ENCODE measurements at places on chromosomes 4 and X.

DNA sequence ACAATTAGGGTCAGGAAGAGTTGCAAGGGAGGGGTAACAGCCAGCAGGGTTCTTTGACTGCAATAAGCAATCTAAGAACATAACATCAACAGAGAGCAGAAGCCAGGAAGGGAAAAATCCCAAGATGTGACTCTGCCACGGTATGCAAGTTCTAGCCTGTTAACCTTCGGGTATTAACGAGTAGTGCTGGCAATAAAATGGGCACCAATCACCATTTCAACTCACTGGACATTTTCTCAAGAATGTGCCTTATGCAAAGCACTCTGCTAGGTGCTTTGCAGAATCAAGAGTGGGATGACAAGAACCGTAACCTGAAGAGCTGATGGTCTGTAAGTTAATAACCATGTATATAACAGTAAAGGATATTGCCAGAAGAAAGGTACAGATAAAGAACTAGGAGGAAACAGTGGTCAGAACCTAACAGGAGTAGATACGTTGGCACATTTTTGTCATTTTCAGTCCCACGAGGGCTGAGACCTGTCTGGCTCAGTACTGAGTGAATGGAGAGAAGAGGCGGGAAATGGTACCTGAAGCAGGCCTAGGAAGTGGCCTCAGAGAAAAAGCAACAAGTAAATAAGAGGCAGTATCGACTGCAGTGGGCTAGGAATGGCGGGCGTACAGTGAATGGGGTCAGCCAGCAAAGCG, 2.7 kb downstream of the ELOVL6 start:
- no peak for DNase-seq

DNA sequence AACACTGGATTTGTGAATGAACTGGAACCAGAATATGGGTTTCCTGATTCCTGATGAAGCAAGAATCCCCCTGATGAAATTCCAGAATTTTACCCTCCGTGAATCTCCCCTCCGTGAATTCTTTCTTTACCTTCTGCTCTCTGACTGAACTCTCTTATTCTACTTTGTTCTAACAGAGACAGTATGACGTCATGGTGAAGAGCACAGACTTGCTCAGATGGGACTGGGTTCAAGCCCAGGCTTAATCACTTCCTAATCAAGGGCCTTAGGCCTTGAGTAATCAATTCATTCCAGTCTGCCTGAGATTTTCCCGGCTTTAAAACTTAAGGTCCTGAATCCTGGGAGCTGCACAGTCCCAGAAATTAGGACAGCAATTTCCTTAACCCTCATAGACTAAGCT, 64.5 kb downstream of the IQCM start:
- no peak for DNase-seq

- no peak for DNase-seq
Measured at GRCh38 chrX:40933706-40934425, 151.4 kb upstream of the USP9X start.

DNA sequence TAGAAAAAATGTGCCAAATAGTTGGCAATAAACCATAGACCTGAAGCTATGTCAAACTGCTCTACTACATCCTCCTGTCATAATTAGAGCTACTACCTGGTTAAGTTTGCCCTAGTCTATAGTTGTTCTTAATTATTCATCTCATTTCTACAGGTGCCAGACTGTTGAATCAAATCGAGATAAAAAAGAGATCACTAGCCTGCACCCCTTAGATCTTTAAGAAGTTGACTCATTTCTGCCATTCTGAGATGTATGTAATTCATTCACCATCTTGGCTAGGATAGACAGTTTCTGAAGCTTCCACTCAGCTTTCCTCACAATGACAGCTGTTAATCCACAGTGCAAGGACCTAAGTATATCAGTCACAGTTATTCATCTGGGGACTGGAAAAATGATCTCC, 452.1 kb upstream of the BOD1L1 start:
- no peak for DNase-seq

GRCh38 chr4:139800082-139800481, 134.5 kb downstream of the MGST2 start:
- no peak for DNase-seq

DNA sequence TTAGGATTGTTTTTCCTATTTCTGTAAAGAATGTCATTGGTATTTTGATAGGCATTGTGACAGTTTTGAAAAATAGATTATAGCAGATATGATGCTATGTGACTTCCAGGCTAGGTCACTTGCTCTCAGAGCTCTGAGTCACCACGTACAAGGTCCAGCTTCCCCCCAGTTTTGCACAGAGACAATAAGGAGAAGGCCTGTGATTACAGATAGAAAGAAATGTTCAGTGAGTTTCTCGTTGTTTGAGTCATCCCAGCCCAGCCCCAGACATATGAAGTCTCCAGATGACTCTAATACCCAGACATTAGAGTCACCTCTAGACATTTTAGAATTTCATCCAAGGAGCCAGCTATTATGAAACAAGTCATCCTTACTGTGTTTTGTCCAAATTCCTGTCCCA, 57.2 kb downstream of the MFAP3L start:
- DNase-seq, result no peak

GRCh38 chr4:10033191-10033881, 12.0 kb upstream of the SLC2A9 start:
- DNase-seq, result no peak

- DNase-seq, result no peak
Measured at GRCh38 chrX:123487236-123487635, 245.6 kb downstream of the THOC2 start.

GRCh38 chr4:13102092-13102742, 381.9 kb downstream of the RAB28 start:
- no peak for DNase-seq

DNA sequence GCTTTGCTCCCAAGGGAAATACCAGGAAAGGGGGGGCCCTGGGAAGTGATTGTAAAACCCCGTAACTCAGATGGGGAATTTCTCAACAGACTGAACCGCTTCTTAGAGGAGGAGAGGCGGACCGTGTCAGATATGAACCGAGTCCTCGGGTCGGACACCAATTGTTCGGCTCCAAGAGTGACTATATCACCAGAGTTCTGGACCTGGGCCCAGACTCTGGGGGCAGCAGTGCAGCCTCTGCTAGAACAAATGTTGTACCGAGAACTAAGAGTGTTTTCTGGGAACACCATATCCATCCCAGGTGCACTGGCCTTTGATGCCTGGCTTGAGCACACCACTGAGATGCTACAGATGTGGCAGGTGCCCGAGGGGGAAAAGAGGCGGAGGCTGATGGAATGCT, 1.0 kb downstream of the PNMA3 start:
- DNase-seq, result peak; percentile 26

DNA sequence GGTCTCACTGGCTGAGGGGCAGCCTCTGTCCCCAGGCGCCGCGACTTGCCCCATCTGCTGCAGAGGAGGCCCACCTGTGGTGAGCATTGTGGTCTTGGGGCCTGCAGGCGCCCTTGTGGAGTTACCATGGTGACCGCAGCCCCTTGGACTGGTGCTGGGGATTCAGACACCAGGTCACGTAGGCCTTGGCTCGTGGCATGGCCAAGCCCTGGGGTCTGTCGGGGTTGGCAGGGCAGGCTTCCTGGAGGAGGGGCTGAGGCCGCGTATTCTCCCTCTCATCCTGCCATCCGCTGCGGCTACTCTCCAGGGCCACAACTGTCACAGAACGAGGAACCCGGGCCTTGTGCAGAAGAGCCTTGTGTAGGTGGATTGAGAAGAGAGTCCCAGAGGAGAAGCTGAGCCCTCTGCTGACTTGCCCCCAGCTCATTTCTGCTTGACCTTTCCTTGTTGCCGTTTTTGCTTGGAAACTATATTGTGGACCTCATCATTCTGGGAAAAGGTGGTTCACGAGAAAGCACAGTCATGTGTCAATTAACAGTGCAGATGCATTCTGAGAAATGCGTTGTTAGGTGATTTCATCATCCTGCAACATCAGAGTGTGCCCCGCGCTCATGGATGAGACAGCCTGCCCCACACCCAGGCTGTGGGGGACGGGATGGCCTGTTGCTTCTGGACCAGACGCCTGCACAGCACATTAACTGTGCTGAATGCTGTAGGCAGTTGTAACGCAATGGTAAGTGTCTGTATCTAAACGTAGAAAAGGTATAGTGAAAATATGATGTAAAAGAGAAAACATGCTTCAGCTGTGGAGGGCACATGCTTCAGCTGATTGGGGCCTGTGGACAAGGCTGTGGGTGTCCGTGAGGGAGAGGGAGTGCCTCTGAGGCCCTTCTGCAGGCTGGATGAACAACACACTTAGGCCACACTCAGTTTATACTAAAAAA, 38.5 kb downstream of the TRMT44 start:
- DNase-seq, result no peak

DNA sequence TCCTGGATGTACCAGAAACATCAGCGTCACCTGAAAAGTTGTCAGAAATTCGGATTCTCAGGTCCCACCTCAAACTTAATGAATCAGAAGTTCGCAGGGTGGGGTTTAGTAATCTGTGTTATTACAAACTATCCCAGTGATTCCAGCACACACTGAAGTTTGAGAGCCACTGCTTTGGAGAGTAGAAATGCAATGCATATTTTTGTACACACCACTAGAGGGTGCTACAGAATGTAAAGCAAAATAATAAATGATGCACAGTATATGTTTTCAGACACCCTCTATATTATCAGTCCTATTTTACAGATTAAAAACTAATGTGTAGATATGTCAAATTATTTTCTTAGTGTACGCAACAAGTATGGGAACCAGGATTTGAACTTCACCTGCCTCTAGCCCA, 2.4 kb upstream of the MORF4L2 start:
- DNase-seq, result peak; percentile 39

GRCh38 chr4:38030023-38030422, 69.8 kb downstream of the PTTG2 start:
- no peak for DNase-seq

DNA sequence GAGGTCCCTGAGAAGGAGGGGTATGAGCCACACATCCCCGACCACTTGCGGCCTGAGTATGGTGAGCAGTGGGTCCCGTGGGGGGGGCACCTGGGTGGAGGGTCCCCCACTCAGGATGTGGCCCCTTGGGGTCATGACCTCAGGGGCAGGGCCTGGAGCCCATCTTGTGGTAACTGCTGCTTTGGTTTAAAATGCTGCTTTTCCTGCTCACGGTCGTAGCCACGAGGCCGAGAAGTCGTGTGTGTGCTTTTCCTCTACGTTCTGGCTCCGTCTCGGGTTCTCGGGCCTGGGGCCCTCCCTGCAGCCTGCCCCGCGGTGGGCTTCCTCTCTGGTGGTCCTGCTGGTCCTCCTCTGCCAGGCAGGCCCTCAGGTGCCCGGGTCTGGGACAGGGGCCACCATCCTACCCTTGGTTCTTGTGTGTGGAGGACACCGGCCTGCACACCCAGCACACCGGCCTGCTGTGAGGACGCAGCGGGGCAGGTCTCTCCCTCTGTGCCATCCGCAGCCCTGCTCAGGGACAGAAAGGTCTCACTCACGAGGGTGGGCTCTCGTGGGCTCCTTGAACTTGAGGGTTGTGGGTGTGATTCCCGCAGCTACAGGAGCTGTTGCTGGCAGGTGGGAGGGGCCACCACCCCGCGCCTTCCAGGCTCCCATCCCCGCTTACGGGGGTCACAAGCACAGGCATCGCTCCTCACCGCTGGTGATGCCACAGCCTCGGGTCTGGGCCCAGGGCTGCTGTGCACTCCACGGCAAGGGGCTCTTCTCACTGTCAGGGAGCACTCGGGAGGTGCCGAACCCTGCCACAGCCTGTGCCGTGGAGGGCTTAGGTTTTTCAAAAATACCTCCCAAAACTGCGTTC, 19.6 kb downstream of the UVSSA start:
- no peak for DNase-seq

DNA sequence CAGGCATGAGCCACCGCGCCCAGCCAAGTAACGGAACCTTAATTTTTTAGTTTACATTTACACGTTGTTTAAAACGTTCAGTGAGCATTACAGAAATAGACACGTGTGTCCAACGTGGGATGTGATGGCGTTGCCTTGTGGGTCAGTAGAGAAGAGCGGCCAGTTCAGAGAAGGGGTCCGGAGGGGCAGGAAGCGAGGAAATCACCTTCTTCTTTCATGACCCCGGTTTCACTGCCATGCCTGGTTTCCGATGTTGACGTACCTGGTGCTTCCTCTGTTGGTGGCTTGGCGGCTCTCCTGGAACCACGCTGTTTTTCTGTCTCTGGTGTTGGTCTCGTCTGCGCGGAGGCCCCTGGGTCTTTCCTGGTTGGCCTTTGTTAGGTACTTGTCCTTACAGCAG, 42.8 kb downstream of the PCGF3 start:
- no peak for DNase-seq

DNA sequence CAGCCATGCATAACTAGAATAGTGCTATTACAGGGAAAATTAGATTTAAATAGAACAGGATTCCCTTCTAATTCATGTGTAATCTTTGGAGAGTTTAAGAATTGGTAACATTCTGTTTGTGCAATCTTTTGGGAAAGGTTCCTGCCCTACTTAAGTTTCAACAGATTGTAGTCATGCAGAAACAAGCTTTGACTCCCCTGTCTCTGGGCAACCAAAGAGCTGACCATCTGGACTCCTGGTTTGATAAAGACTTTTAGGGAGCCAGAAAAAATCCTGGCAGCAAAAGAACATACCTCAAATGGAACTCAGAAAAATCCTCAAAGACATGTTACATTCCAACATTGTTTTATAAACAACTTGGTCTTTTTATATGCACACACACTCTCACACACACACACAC, 191.1 kb upstream of the NEIL3 start:
- DNase-seq, result no peak

DNA sequence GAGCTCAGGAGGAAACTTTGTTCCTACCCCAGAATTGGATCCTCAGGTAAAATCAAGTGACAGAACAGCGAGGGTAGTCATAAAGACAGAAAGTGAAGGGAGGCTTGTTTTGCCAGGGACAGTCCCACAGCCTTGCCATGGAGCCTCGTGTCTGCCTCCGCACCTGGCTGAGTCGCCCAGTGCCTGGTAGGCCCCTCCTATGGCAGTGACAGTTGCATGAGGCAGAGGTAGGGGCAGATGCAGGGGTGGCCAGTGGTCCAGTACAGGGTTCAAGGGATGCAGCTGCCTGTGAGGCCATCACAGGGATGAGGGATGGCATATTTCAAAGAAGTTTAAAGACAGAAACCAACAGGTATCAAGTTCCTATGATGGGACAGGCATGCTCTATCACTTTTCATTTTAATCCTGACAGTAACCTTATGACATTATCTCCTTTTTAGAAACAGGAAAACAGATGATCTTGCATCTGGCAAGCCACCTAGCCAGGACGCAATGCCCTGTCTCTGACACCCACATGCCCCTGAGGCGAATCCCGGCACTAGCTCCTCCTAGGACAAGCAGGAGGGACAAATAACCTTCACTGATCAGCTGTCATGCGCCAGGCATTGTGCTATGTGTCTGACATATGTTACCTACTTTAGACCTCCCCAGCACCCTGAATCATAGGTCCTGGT, 127.4 kb upstream of the ENPP6 start:
- no peak for DNase-seq

Measured in NCI-H1092 treated with DMSO at 0.1 percent for 48 hours (cell line).